ENCODE measurements at places on chromosomes 3 and 15. TPM values are rescaled to one million over a fixed set of nuclear protein-coding genes. Genes with fewer than 3 reads are reported as not detected.

The LRRC49 gene
- 4.3 TPM for total RNA-seq

The OR5H14 gene
- total RNA-seq = not detected

The MAGI1 gene
- 45.8 TPM for total RNA-seq

The GOLGA8Q gene
- total RNA-seq = 2.3 TPM

The TICRR gene
- total RNA-seq = 0.09 TPM

The TMCC1 gene
- 42.3 TPM for total RNA-seq

The SMCO1 gene
- total RNA-seq = not detected

The PLCB2 gene
- 61.2 TPM for total RNA-seq

The RNU5B-1 gene
- total RNA-seq = 21.6 TPM

The C3orf33 gene
- total RNA-seq = 4.5 TPM

Measured in upper lobe of right lung (tissue), 1 donor.